ENCODE measurements at places on chromosomes 3 and 15. TPM values are rescaled to one million over a fixed set of nuclear protein-coding genes. Genes with fewer than 3 reads are reported as not detected.

Gene ITPKA
- total RNA-seq, result 2.8 TPM

DNA sequence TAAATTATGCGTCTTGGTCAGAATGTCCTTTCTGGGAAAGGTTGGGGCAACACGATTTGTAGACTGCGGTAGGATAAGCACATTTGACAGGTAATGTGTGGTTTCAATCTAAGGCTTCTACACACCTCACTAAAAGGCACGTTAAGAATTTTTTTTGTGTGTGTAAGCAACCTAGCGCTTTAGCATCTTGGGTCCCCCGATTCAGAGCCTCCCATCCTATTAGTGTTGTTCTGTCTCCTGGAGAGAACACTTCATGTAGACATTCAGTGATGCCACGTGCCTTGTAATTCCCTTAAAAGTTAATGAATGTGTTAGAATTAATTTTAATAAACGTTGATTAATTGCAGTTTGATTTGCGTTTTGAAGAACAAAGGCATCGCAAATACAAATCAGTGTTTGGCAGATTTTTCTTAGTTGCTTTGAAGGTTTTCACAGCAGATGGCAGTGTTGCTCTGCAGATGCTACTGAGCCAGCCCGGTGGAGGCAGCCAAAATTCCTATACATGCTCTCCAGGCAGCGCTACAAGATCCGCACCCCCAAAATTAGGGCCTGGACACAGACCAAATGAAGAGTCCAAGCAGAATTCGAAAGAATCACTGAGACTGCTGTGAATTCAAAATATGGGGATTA, 63.5 kb downstream of the OTOL1 start:
- H3K4me1 ChIP-seq, result no peaks in the 10 kb centered on the region
- H3K4me3 ChIP-seq, result no peak overlapping the region
- H3K27me3 ChIP-seq, result no peaks in the 10 kb centered on the region
- DNase-seq, result no peak
- no peaks in the 10 kb centered on the region for H3K36me3 ChIP-seq

GRCh38 chr3:65869798-65870197, 168.9 kb downstream of the MAGI1 start:
- no peak overlapping the region for H3K27ac ChIP-seq
- DNase-seq, result no peak
- no peaks in the 10 kb centered on the region for H3K4me1 ChIP-seq
- no peak overlapping the region for H3K4me3 ChIP-seq

DNA sequence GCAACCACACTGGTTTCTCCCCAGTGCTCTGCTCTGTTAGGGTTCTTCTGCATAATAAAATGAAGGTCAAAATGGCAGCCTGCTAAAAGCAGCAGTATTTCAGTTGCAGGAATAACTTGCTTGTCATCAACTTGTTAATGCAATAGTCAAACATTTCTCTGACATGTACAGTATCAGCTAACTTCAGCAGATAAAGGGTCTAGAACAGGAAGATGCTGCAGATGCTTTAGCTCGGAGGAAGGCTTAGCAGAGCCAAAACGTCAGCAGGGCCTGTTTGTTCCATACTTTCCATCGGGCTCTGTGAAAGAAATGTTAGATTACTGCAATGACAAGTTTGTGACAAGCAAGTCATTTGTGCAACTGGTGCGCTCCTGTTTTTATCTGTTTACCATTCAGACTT, 291.9 kb downstream of the TIGIT start:
- H3K36me3 ChIP-seq, result no peaks in the 10 kb centered on the region
- H3K27ac ChIP-seq, result no peak overlapping the region
- H3K27me3 ChIP-seq, result no peaks in the 10 kb centered on the region

Gene ARHGEF26
- not detected for total RNA-seq

Gene ALDH1A2
- not detected for total RNA-seq

DNA sequence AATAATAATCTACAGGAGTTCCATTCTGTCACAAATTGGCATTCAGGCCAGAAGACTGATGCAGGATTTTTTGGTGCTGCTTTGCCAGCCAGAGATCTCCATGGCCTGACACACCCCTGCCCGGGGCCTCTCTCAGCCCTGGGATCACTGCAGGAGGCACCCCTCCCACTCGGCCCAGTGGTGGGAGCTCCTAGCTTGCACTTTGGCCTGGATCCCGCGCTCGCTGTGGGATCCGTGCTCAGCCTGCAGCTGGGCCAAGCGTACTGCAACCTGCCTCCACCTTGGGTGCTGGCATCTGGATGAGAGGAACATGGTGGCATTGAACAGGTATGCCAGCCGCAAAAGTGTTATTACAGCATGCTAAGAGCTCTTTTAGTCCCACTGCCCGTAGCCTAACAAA, 656.7 kb upstream of the CCDC54 start:
- no peak overlapping the region for H3K4me3 ChIP-seq
- H3K36me3 ChIP-seq, result no peaks in the 10 kb centered on the region
- H3K27me3 ChIP-seq, result peaks cover 2% of the 10 kb centered on the region
- no peak overlapping the region for H3K27ac ChIP-seq
- H3K4me1 ChIP-seq, result no peaks in the 10 kb centered on the region

GRCh38 chr3:122394173-122394572, 10.2 kb downstream of the FAM162A start:
- peaks cover 10% of the 10 kb centered on the region for H3K36me3 ChIP-seq
- H3K27ac ChIP-seq, result no peak overlapping the region
- no peak for DNase-seq
- H3K4me1 ChIP-seq, result peaks cover 39% of the 10 kb centered on the region

- no peaks in the 10 kb centered on the region for H3K27me3 ChIP-seq
- H3K36me3 ChIP-seq, result no peaks in the 10 kb centered on the region
- no peak for DNase-seq
- H3K4me1 ChIP-seq, result peaks cover 8% of the 10 kb centered on the region
- no peak overlapping the region for H3K27ac ChIP-seq
These were observed 82.6 kb upstream of the UBE2E1 start for GRCh38 chr3:23723141-23723540.

DNA sequence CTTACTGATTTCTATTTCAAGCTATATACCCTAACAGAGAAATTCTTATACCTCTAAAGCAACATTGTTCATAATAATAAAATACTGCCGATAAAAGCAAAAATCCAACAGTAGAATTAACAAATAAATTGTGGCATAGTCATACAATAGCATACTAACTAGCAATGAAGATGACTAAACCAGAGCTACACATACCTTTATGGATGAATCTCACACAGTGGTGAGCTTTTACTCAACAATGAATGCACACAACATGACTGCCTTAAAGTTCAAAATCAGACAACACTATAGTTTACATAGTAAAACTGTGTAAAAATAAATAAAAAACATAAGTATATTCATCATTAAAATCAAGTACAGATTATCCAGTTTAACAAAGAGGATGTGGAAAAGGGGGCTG, 99.1 kb downstream of the NR1I2 start:
- H3K27ac ChIP-seq, result no peak overlapping the region
- peaks cover 17% of the 10 kb centered on the region for H3K36me3 ChIP-seq
- no peak overlapping the region for H3K4me3 ChIP-seq
- DNase-seq, result no peak
- H3K4me1 ChIP-seq, result no peaks in the 10 kb centered on the region

GRCh38 chr3:96370637-96371036, 443.8 kb upstream of the EPHA6 start:
- no peaks in the 10 kb centered on the region for H3K27me3 ChIP-seq
- H3K27ac ChIP-seq, result no peak overlapping the region
- DNase-seq, result no peak
- H3K4me1 ChIP-seq, result no peaks in the 10 kb centered on the region

DNA sequence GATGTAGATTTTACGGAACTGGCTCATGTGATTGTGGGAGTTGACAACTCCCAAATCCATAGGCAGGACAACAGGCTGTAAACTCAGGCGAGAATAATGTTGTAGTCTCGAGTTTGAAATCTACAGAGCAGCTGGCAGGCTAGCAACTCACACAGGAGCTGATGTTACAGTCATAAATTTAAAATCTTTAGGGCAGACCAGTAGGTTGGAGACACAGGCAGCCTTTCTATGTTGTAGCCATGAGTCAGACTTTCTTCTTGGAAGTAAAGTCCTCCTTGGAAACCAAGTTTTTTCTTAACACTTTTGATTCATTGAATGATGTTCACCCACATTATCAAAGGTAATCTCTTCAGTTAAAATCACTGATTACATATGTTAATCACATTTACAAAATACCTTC, 89.1 kb upstream of the ALCAM start:
- H3K4me3 ChIP-seq, result no peak overlapping the region
- H3K36me3 ChIP-seq, result no peaks in the 10 kb centered on the region
- H3K27ac ChIP-seq, result no peak overlapping the region
- DNase-seq, result no peak
- H3K27me3 ChIP-seq, result no peaks in the 10 kb centered on the region

DNA sequence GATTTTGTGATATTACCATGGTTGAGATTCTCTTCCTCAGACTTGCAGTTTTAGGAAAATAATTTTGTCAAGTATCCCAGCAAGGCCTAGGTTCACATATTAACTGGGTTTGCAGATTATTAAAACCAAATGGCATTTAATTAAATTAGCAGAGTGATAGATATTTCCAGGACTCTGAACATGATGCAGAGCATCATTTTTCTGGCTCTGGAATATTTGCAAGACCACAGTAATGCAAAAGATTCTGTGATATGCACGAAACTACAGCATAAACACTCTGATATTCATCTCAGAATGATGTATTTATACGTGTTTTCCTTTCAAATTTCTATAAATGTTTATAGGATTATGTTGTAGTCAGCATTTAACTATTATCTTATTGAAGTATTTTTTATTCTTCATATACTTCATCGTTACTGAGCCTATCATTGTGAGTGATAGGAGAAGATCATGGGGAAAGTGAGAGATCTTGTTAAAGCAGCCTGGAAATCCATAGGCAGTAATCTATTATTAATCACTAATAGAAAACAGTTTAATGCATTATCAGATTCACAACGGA, 1245.6 kb downstream of the OTOL1 start:
- H3K27ac ChIP-seq, result no peak overlapping the region
- no peaks in the 10 kb centered on the region for H3K4me1 ChIP-seq
- H3K36me3 ChIP-seq, result no peaks in the 10 kb centered on the region
- H3K4me3 ChIP-seq, result no peak overlapping the region

Gene ITGA11
- total RNA-seq, result 0.27 TPM

- DNase-seq, result no peak
- no peaks in the 10 kb centered on the region for H3K27me3 ChIP-seq
- H3K4me1 ChIP-seq, result no peaks in the 10 kb centered on the region
- H3K4me3 ChIP-seq, result no peak overlapping the region
These were observed 35.9 kb upstream of the CEMIP start for GRCh38 chr15:80743189-80743833.

DNA sequence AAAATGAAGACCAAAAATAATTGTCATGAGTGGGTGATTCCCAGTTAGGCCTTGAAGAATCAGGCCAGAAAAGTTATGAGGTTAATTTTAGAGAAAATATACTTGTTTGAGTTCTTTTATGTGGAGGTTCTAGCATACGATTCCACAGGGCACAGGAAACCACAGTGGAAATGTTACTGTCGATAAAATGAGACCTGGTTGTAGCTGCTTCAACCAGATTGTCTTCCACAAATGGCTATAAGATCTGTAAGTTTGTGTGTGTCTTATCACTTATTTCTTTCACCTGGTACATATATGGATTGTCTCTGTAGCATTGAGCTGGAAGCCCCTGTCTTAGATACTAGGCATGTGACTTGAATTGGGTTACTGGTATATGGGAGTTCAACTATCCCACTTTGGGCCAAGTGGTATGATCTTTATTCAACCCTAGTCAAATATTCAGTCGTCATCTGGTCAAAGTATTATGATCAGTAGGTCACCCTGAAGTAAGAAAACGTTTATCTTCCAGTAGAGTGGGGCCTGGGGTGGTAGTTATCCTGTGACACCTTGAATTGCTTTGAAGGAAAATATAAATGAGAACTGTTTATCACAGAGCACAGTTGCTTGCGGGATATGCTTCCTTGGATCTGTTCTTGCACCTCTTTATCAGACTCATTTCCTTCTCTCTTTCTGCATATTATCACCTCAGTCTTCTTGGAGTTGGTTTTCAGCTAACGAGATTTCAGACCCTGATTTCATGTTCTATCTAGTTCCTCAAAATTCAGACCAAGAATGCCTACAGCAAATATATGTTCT, 21.5 kb upstream of the ZNF609 start:
- no peak overlapping the region for H3K4me3 ChIP-seq
- H3K4me1 ChIP-seq, result peaks cover 39% of the 10 kb centered on the region
- H3K27ac ChIP-seq, result peak overlapping the region; percentile 3
- H3K27me3 ChIP-seq, result no peaks in the 10 kb centered on the region
- DNase-seq, result no peak

Gene C3orf49
- not detected for total RNA-seq

DNA sequence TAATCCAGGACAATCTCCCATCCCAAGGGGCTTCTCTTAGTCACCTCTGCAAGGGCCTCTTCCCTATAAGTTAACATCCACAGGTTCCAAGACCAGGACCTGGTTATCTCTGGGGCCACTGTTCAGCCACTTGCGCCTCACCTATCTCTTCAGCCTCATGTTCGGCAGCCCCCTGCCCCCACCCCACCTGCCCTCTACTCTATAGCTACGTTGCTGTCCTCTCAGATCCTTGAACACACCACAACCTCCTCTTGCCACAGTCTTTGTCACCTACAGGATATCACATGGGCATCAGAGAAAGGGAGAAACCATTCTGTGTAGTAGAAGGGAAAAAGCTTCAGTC, 33.9 kb downstream of the SLC41A3 start:
- no peaks in the 10 kb centered on the region for H3K36me3 ChIP-seq
- no peak overlapping the region for H3K4me3 ChIP-seq
- no peak overlapping the region for H3K27ac ChIP-seq
- DNase-seq, result no peak

GRCh38 chr3:28575746-28576613, 227.4 kb upstream of the AZI2 start:
- peaks cover 9% of the 10 kb centered on the region for H3K4me1 ChIP-seq
- no peaks in the 10 kb centered on the region for H3K36me3 ChIP-seq
- peaks cover 45% of the 10 kb centered on the region for H3K27me3 ChIP-seq
- H3K4me3 ChIP-seq, result no peak overlapping the region
- no peak for DNase-seq
- H3K27ac ChIP-seq, result no peak overlapping the region

DNA sequence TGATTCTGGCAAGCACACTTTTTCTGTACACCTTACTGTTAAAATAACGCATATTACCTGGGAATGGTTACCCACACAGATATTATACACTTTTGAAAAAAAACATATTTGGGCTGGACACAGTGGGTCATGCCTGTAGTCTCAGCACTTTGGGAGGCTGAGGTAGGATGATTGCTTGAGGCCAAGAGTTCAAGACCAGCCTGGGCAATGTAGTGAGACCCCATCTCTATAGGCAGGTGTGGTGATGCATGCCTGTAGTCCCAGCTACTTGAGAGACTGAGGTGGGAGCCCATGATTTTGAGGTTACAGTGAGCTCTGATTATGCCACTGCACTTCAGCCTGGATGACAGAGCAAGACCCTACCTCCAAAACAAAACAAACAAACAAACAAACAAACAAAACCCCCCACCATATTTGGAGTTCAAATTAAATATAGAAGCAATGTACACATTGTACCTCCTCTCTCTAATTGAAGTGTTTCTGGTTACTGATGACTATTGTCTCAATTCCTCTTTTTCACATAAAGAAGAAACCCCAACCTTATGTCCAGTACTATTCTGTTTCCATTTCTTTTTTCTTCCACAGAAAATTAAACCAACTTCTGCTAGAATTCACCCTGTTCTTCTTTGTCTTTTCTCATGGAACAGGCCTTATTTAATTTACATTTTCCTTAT, 152.6 kb upstream of the UMPS start:
- no peak overlapping the region for H3K27ac ChIP-seq
- no peaks in the 10 kb centered on the region for H3K36me3 ChIP-seq
